Left ventricle myocardium superior (tissue), 1 donor: ENCODE measurements at places on chromosomes 7 and 10. TPM values are rescaled to one million over a fixed set of nuclear protein-coding genes. Genes with fewer than 3 reads are reported as not detected.

DNA sequence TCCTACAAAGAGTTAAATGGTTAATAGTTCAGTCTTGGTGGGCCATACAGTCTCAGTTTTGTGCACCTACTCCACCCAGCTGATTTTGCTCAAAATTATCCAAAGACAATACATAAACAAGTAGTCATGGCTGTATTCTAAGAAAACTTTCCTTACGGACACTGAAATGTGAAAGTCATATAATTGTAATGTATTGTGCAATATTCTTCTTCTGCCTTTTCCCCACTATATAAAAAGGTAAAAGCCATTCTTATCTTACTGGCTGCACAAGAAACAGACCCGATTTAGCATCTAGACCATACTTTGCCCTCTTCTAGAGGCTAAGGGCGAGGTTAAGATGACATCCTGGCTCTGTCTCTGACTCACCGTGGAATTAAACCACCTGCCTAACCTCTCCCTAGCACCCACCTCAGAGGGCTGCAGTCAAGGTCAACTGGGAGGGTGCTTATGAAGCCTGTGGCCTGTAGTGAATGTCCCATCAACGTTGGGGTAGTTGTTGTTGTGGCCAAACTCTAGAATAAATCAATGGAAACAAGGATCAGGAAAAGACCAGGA, 63.8 kb upstream of the DOCK1 start:
- no peak for DNase-seq

The TUBAL3 gene
- 0.12 TPM for total RNA-seq

The LBX1 gene
- not detected for total RNA-seq

DNA sequence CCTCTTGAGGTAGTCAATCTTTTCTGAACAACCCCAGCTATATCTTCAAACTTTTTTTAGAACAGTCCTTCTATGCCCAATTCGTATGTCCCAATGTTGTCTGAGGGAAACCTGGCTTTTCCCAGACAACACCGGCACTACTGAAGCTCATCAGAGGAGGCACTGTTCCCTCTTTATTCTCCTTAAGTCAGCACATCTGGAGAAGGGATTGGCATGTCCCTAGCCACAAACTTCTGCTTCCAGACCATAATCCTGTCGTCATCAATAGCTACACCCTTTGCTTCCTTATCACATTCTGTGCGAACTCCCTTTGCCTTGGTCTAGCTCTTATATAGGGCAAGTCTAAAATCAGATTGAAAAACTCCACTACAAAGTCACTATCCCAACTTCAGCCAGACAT, 22.9 kb downstream of the PON3 start:
- no peak for DNase-seq

DNA sequence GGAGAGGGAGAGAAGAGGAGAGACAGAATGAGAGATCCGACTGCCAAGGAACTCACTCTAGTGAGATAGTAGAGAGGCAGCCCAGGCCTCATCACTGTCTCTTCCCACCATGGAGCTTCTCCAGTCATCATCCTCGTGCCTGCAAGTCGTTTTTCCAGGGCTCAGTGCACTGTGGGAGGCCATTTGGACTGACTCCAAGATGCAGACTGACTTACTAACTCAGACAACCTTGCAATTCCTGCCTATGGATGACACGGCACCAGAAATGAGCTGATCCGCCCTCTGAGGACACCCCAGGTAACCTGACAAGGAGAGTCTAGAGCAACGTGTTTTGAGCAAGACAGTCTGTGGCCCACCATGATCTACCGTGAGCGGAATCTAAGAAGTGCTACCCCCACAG, 154.9 kb downstream of the GLI3 start:
- no peak for DNase-seq

GRCh38 chr10:47088656-47089354, 177.6 kb downstream of the PTPN20 start:
- no peak for DNase-seq

DNA sequence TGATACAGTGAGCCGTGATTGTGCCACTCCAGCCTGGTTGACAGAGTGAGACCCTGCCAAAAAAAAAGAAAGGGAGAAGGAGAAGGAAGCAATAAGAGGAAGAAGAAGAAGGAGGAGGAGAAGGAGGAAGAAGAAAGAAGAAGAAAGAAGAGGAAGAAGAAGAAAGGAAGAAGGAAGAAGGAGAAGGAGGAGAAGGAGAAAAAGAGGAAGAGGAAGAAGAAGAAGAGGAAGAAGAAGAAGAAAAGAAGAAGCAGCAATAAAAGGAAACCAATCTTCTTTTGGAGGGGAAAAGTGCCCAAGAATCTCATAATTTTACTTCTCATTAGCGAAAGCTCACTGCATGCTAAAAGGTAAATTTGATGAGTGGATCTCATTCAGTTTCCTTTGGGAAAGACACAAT, 85.7 kb upstream of the GLCCI1 start:
- no peak for DNase-seq

The CABCOCO1 gene
- total RNA-seq: not detected

DNA sequence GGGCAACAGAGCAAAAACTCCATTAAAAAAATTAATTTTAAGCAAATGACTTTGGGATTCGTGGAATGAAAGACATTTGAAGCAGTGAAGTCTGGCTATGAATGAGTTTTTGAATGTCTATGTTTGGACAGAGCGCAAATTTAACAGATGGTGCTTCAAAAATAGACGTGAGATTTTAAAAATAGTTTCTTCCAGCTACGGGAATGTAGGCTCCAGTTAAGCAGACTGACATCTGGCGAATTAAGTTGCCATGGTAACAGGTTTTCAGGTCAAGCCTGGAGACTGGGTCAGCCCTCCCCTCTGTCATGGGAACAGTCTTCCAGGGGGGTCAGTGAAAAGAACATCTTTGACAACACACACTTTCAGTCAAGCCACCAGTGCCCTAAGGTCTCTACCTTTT, 62.0 kb downstream of the MYOF start:
- DNase-seq: no peak

The CPXM2 gene
- 4.1 TPM for total RNA-seq

GRCh38 chr7:158543840-158544239, 43.8 kb downstream of the PTPRN2 start:
- no peak for DNase-seq

- DNase-seq: no peak
Measured at GRCh38 chr7:51666751-51667150, 350.1 kb upstream of the COBL start.

DNA sequence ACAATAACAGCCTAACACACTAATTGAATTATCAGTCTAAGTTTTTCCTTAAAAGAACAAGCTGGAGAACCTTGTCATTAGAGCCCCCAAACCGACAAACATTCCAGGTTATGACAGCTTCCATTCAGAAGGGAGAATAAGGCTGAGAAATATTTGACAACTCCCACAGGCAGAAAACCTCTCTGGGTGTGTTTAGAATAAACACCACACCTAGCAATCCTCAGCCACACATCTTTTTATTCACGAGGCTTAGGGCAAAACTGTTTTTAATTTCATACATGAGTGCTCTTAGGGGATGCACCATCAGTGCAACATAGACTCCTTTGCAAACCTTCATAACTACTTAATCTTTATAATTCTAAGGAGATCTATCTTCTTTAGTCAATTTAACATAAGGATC, 24.2 kb downstream of the STN1 start:
- no peak for DNase-seq

DNA sequence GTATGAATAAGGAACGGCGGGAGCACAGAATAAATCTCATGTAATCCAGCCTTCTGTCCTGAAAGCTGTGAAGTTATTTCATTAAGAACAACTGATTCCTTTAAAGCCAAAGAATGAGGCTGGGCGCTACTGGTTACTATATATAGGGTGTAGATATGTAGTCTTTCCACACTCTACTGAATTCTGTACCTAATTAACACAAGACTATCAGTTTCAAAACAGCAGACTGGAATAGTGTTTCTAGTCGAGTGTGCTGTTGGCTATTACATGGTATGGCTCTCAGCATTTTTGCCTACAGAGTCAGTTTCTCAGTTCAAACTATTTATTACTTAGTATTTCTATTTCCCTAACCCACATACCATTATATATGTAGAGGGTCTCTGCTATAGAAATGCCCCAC, 163.3 kb downstream of the THSD7A start:
- DNase-seq: no peak

DNA sequence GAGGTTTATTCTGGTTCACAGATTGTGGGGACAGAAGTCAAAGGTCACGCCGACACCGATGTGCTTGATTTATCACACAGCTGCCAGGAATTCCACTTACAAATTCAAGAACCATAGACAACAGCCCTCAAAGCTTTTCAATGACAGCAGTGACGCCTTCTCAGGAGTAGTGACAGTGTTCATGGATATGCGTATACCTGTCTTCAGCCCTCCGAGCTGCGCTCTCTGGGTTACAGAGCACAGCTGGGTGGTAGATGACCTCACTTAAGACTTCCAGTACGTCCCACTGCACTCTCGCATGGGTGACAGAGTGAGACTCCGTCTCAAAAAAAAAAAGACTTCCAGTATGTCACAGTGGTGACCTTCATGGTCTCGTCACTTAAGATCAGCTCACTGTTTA, 108.5 kb downstream of the TCERG1L start:
- no peak for DNase-seq

DNA sequence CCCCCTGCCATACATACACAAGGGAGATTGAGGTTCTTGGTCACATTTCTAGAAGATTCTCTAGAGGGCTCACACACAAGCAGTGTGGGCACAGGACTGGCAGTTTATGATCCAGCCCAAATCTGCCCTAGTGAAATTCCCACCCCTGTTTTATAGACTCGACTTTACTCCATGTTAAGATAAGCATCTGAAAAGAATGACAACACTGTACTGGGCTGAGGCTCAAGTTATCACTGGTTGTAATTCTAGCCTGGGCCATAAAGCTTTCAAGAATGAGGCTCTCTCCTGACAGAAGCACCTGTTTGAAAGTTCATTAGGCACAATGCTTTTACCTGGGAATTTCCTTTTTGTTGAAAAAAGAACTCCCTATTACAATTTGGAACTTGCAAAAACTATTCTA, 195.6 kb upstream of the GLI3 start:
- DNase-seq: no peak

The PDZD7 gene
- total RNA-seq: 0.17 TPM

- DNase-seq: no peak
Measured at GRCh38 chr7:22394739-22395138, 37.8 kb upstream of the RAPGEF5 start.

The PON1 gene
- total RNA-seq: not detected
